ENCODE measurements at places on chromosomes 4 and X.

- DNase-seq, result no peak
Observed at GRCh38 chr4:106329041-106329618, 12.8 kb downstream of the AIMP1 start.

- no peak for DNase-seq
Observed at GRCh38 chr4:73729534-73730165, 10.7 kb upstream of the CXCL8 start.

GRCh38 chrX:2497961-2498780, 2.6 kb downstream of the DHRSX start:
- DNase-seq, result no peak

DNA sequence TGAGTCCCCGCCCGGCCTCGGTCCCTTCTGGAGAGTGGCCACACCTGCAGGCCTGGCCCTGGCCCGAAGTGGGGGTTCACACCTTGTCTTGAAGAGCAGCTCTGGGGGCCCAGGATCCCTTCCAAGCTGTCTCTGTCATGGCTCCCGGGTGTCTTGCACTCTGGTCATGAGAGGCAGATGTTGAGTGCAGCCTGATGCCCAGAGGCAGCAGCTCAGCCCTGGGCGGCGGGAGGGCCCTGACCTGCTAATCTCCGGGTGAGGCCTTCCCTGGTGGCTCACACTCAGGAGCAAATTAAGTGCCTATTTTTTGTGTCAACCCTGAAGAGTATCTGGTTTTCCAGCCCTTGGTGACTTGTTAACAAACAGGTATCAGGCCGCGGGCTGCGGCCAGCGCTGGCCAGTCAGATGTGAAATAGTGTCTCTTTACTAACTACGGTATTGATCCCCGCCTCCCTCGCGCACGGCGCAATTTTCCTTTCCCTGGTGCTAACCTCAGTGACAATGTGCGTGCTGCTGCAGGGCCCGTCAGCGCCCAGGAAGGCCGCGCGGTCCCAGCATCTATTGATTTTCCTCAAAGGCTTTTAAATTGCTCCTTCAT, 24.2 kb downstream of the NKX1-1 start:
- no peak for DNase-seq

GRCh38 chrX:152915541-152916241, 17.8 kb downstream of the ZNF185 start:
- peak; percentile 36 for DNase-seq

- no peak for DNase-seq
Observed at GRCh38 chr4:39169426-39169825, 12.9 kb upstream of the WDR19 start.

DNA sequence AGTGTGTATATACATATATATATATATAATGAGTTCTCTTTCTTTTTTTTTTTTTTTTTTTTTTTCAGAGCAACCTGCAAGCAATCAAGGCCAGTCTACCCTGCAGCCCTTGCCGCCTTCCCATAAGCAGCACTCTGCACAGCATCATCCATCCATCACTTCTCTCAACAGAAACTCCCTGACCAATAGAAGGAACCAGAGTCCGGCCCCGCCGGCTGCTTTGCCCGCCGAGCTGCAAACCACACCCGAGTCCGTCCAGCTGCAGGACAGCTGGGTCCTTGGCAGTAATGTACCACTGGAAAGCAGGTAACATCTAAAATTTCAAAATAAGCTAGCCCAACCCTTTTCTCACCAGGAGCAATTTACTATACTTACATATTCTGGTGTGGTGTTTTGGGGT, 316.3 kb downstream of the DCTD start:
- DNase-seq, result no peak

- DNase-seq, result no peak
Observed at GRCh38 chr4:13347517-13348125, 136.5 kb downstream of the RAB28 start.

- no peak for DNase-seq
Observed at GRCh38 chr4:83599183-83599582, 63.3 kb downstream of the GPAT3 start.

- DNase-seq, result no peak
Observed at GRCh38 chrX:137550665-137551261, 15.2 kb upstream of the ZIC3 start.

GRCh38 chr4:93646233-93646930, 182.2 kb upstream of the ATOH1 start:
- DNase-seq, result no peak

GRCh38 chrX:42422961-42423360, 355.0 kb downstream of the PPP1R2C start:
- no peak for DNase-seq

DNA sequence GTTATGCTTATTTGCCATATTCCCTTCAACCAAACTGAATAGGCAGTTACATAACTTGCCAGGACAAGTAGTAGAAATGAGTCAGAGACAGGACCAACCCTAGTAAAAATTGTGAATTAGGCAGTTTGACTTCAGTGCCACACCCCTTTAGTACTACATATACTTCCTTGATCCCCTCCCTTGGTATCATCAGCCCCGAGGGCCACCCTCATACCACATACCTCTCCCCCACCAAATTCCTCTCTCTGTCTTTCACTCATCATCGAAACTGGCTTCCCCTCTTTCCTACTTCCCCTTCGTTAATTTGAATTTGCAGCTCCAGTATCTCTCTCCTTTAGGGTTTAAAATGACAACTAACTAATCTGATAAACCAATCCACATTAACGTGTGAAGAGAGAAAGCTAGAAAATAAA, 7.9 kb upstream of the PTPN13 start:
- DNase-seq, result no peak

- DNase-seq, result peak; percentile 33
Observed at GRCh38 chrX:71650333-71650969, 16.9 kb upstream of the LOC101059915 start.

DNA sequence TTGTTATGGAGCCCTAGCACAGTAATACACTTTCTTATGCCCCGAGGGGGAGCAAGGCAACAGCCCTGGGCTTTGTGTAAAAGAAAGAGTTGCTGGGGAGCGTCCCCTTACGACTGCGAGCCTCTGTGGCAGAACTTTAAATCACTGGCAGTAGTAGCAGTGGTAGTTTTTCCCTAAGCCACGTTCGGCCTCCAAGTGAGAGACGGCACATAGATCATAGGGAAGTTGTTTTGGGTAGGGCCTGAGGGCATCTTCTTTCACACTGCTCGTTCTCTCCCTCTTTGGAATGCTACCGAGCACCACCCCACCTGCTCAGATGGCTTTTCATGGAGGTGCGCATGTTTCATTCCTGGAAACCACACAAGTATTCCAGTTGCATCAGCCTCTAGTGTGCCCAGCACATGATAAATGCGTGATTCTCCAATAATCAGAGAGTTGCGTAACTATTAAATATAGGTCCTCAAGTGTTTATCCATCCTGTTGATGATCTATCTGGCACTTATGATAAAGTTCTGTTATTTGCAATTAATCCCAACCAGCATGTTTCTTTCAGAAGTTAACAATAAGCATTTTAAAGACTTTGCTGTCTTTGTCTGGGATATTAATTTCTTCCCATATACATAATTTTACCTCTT, 7.0 kb upstream of the SYNPO2 start:
- no peak for DNase-seq

DNA sequence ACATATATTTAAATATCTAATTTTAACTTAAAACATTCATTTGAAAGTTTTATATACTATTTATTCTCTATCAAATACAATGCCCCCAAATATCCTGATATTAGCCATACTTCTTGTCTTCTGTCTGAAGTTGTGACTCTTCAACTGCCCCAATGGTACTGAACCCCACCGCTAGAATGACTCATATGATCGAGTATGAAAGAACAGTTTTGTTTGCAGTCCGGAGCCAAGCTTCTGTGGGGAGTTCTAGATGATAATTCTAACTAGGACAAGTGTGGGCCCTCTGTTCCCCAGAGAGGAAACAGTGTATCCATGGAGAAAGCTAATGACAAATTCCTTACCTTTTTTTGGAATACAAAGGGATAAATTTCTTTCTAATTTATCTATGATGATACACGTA, 24.7 kb upstream of the CT47A1 start:
- DNase-seq, result no peak

- no peak for DNase-seq
Observed at GRCh38 chrX:129092242-129092641, 431.0 kb downstream of the SMARCA1 start.

DNA sequence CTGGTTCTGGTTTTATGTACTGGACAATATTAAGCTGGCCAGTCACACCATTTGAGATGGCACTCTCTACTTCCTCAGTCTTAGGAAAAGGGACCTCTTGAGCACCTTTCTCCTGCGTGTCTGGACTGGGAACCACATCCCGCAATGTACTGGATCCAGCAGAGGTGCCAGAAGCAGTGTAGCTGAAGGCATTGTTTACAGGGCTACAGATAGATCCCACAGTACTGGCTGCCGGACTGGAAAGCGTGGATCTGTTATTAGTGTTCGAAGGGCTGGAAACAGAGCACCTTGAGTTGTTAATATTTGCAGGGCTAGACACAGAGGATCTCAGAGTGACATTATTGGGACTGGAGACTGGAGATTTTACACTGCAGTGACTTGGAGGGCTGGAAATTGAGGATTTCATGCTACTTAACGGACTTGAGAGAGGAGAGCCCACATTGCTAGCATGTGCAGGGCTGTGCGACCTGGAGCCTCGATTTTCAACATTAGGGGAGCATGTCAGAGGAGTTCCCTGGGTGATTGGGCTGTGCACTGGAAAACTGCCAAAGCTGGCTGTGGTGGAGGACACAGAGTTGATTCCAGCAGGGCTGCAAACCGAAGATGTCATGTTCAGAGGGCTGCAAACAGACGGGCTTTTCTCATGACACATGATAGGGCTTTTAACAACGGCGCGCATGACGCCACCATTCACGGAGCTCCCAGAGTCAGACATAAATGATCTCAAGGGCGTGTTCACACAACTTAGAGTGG, 6.4 kb downstream of the NR3C2 start:
- DNase-seq, result no peak

GRCh38 chr4:156803056-156803455, 168.5 kb downstream of the PDGFC start:
- no peak for DNase-seq

DNA sequence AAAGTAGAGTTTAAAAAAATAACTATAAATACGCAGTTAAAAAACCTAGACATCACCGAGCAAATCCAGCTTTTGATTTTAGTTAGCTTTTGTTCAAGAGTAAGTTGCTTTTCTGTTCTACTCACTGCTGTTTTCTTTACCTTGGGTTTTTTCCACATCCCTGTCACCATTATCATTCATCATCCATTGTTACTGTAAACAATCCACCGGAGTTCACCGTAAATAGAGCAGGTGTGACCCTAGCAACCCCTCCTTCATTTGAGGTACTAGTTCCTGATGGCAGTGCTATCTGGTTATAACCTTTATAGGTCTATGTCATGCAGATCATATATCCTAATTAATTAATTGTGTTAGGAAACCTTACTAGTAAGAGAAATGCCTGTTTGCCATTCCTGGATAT, 43.0 kb upstream of the TEX13D start:
- DNase-seq, result no peak

DNA sequence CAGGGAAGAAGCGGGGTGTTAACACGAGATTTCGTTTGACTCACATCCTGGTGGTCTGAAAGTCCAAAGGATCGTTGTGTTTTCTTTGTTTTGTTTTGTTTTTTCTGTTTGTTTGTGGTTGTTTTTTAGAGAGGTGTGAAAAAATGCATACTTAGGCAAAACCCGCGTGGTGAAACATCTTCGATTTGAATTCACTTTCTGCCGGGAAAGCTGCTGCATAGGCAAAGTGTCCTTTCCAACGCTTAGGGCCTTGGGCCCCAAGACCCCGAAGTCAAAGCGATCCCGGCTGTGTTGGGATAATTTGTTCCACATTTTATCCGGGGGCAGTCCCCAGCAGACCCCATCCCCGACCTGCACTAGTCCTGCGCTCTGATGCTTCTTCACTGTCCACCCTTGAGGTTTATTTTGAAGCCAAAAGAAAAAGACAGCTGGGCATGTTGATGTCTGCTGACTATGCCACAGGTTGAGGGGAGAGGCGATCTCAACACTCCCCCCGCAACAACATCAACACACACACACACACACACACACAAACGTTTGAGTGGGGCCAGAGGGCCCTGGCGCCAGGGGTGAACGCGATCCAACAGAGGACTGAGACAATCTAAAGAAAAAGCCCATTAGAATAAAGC, 2.0 kb downstream of the MSX1 start:
- no peak for DNase-seq

- DNase-seq, result no peak
Observed at GRCh38 chr4:62474802-62475201, 1274.7 kb downstream of the ADGRL3 start.

- no peak for DNase-seq
Observed at GRCh38 chr4:99463566-99463965, 28.4 kb upstream of the ADH7 start.

DNA sequence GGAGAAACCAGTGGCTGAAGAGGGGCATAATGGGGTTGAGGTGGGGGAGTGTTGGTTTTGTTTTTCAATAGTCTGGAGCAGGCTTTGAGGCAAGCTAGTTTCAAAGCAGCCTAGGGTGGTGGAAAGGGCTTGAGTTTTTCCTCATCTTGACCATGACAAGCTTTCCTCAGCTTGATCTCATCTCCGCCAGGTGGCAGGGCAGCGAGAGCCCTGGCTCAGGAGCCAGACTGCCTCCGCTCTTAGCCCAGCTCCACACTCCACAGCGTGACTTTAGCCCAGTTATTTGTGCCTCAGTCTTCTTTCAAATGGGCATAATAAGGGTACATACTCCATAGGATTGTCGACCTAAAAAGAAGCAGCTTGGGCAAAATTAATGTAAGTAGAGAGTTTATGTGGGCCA, 29.9 kb upstream of the SOWAHD start:
- no peak for DNase-seq

DNA sequence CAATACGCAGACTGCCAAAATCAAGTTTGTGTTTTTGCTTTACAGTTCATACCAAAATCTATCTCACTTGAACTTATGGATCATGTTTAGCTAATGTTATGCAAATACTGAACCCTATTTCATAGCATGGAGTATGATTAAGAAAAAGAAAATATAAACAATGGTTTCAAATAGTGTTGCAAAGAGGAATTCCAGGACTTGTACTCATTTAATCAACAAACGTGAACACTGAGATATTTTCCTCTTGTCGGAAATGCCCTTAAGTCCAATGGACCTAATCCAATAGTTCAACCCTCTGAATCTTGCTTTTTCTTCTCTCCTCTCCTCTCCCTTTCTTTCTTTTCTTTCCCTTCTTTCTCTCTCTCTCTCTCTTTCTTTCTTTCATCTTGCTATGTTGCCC, 30.8 kb downstream of the RASL11B start:
- DNase-seq, result no peak

DNA sequence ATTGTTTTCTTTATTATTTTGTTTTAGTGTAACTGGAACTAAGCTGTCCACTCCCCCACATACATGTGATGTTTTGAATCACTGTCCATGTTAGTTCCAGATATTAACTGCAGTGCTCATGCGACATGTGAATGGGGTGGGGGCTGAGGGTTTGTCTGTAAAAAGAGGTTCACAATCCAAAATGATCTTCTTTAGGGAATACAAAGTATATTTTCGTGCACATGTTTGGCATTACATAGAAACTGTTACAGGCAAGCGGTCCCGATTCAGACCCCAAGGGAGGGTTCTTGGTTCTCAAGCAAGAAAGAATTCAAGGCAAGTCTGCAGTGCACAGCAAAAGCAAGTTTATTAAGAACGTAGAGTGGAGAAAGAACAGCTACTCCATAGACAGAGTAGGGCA, 296.5 kb upstream of the CLNK start:
- DNase-seq, result no peak
